A549 treated with ZK216348 at 1 μM for 4 hours (cell line): ENCODE measurements at places on chromosomes 13 and 19. TPM values are rescaled to one million over a fixed set of nuclear protein-coding genes. Genes with fewer than 3 reads are reported as not detected.

Gene ZNF625
- total RNA-seq = not detected in 5 replicates

Gene GJB2
- 0.53 to 0.84 TPM (median 0.77 TPM) in 5 replicates for total RNA-seq

Gene LRP3
- 23.8 to 65.5 TPM (median 52.9 TPM) in 5 replicates for total RNA-seq

Gene GPC5
- not detected in 5 replicates for total RNA-seq

Gene SELENOV
- total RNA-seq = not detected in 5 replicates

Gene REXO1
- 15.8 to 23.8 TPM (median 20.9 TPM) in 5 replicates for total RNA-seq
